ENCODE measurements at places on chromosomes 7 and 10.

GRCh38 chr7:17031906-17032551, 150.2 kb upstream of the AGR3 start:
- no peak overlapping the region for H3K27ac ChIP-seq
- H3K27me3 ChIP-seq, result no peaks in the 10 kb centered on the region
- H3K4me3 ChIP-seq, result no peak overlapping the region
- H3K36me3 ChIP-seq, result no peaks in the 10 kb centered on the region
- no peaks in the 10 kb centered on the region for H3K4me1 ChIP-seq

GRCh38 chr7:55365205-55365674, at the start of gene LANCL2:
TSS of gene LANCL2 (plus strand) at chr7:55365337. CDS start at chr7:55366026, 689 bp downstream.
- H3K36me3 ChIP-seq, result no peaks in the 10 kb centered on the region
- peak within 1 kb of the TSS; percentile 93 for H3K4me3 ChIP-seq
- peaks cover 16% of the 10 kb centered on the region for H3K4me1 ChIP-seq
- DNase-seq, result no peak
- H3K27ac ChIP-seq, result peak within 1 kb of the TSS; percentile 99

GRCh38 chr10:105702211-105702610, 1061.1 kb downstream of the SORCS3 start:
- no peaks in the 10 kb centered on the region for H3K4me1 ChIP-seq
- H3K36me3 ChIP-seq, result no peaks in the 10 kb centered on the region
- no peak for DNase-seq
- no peak overlapping the region for H3K4me3 ChIP-seq
- H3K27me3 ChIP-seq, result no peaks in the 10 kb centered on the region

DNA sequence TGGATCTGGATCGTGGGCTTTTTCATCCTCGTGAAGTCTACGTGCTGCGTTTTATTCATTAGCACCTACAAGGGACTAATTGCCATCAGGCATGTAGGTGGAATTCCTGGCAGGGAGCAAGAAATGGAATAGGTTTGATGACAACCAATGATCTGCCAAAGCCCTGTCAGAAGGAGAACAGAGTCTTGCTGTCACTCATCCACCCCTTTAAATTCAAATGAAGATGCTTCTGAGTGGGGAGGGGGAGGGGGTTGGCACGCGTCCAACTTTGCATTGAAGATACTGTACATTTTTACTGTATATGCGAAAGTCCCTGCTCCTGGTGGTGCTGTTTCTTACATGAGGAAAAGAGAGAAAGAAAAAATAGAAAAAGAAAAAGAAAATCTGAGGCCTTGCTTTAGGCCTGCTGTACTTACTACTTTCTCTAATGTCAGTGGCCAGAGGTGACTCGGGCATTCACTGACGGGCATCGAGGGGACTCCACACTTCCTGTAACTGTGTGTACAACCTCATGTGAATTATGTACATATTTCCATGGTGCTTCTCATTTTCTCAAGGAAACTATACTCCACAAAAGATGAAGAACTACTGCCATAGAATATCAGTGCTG, 569.1 kb downstream of the INHBA start:
- no peaks in the 10 kb centered on the region for H3K4me1 ChIP-seq
- H3K4me3 ChIP-seq, result no peak overlapping the region
- no peaks in the 10 kb centered on the region for H3K36me3 ChIP-seq
- DNase-seq, result no peak

DNA sequence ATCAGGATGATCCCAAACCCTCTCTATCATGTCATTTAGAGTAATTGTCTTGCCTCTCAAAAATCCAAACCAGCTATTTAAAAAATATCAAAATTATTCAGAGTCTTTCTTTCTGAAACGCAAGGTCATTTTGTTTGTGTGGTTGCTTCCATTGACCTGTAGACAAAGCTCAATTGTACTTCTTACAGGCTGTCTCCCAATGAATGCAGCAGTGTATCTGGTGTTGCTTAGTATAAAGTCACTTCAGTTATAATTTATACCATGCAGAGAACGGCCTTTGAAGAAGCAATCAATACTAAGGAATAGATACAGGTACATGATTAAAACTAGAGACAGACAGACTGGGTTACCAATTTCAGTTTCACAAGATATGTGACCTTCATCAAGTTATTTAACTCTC, 80.9 kb downstream of the DOCK4 start:
- H3K27me3 ChIP-seq, result no peaks in the 10 kb centered on the region
- H3K27ac ChIP-seq, result no peak overlapping the region
- no peak overlapping the region for H3K4me3 ChIP-seq
- no peak for DNase-seq
- no peaks in the 10 kb centered on the region for H3K4me1 ChIP-seq
- no peaks in the 10 kb centered on the region for H3K36me3 ChIP-seq

DNA sequence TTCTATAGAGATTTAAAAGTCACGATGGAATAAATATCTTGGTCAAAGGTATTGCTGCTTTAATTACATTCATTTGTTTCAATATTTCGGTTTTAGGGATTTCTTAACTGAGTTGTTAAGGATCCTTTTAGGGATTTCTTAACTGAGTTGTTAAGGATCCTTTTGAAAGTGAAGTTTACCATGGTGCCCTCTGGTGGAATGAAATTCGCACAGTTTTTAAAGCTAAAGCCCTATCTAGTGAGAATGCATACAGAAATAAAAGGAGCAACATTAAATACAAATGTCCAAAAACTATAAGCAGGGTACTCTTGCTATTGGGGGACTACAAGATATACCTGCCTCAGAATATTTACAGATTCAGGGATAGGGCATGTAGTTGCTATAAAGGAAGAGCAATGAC, 193.7 kb downstream of the RNLS start:
- no peaks in the 10 kb centered on the region for H3K36me3 ChIP-seq
- no peak overlapping the region for H3K27ac ChIP-seq
- DNase-seq, result peak; percentile 83
- H3K27me3 ChIP-seq, result no peaks in the 10 kb centered on the region

- no peaks in the 10 kb centered on the region for H3K4me1 ChIP-seq
- H3K36me3 ChIP-seq, result no peaks in the 10 kb centered on the region
- H3K4me3 ChIP-seq, result no peak overlapping the region
Observed at GRCh38 chr10:106559442-106559841, 605.1 kb downstream of the SORCS1 start.

DNA sequence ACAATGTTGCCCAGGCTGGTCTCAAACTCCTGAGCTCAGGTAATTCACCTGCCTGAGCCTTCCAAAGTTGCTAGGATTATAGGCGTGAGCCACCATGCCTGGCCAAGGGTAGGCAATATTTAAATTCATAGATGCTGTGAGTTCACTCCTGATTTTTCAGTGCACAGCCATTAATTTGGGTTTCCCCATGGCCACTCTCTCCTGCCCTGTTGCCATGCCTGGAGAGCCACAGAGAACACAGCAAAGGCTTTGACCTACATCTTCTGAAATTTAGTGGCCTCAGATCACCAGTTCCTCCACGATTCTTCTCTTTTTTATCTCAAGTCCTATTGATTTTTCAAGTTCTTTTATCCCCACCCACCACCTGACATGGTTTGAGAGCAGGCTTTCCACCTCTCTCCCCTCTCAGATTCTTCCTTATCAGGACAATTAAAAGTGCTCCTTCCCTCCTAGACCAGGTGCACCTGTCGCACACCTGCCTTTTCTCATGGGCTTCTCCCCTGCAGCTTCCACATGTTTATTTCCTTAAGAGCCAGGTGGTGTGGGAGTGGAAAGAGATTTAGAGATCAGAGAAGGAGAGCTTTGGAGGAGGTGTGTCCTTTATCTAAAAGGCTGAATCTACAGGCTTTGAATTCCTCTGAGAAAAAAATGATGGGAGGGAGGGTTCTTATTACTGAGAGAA, 123.8 kb downstream of the ADRA2A start:
- DNase-seq, result no peak
- no peaks in the 10 kb centered on the region for H3K4me1 ChIP-seq
- no peaks in the 10 kb centered on the region for H3K27me3 ChIP-seq
- no peak overlapping the region for H3K27ac ChIP-seq
- no peaks in the 10 kb centered on the region for H3K36me3 ChIP-seq

DNA sequence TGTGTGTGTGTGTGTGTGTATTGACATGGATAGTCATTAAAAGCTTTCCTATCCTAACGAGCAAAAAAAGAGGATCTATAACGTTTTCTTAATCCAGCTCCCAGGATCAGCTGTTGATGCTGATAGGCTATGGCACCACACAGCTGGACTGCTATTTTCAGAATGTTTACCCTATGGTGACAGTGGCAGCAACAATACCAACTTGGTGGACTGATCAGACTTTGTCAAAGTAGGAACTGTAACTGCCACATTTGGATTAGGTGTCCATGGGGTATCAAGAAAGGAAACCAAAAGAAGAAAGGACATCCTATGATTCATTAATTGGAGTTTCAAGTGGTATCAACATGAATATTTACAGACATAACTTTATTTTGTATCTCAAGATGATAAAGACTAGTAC, 2.7 kb upstream of the CLEC5A start:
- DNase-seq, result no peak
- H3K4me1 ChIP-seq, result no peaks in the 10 kb centered on the region
- H3K27ac ChIP-seq, result no peak overlapping the region
- H3K36me3 ChIP-seq, result no peaks in the 10 kb centered on the region

- peaks cover 9% of the 10 kb centered on the region for H3K4me1 ChIP-seq
- DNase-seq, result no peak
- no peak overlapping the region for H3K27ac ChIP-seq
- no peaks in the 10 kb centered on the region for H3K27me3 ChIP-seq
Observed at GRCh38 chr7:135771961-135772638, 23.5 kb upstream of the FAM180A start.

- H3K27me3 ChIP-seq, result no peaks in the 10 kb centered on the region
- H3K36me3 ChIP-seq, result no peaks in the 10 kb centered on the region
- H3K4me1 ChIP-seq, result no peaks in the 10 kb centered on the region
- H3K4me3 ChIP-seq, result no peak overlapping the region
Observed at GRCh38 chr7:5143106-5143505, 46.9 kb upstream of the WIPI2 start.

Measured in stomach (tissue), 19 donors.